ENCODE measurements at places on chromosomes 7 and 10. TPM values are rescaled to one million over a fixed set of nuclear protein-coding genes. Genes with fewer than 3 reads are reported as not detected.

The PRLHR gene
- not detected for total RNA-seq

The ELMO1 gene
- 124 TPM for total RNA-seq

The FLNC gene
- 4.9 TPM for total RNA-seq

The IGF2BP3 gene
- 3.6 TPM for total RNA-seq

The ZNF33A gene
- 30.1 TPM for total RNA-seq

The LBX1 gene
- total RNA-seq = not detected

The NOS3 gene
- 11.3 TPM for total RNA-seq

The LIPN gene
- not detected for total RNA-seq
